ENCODE measurements at places on chromosomes 3 and 15.

- no peak for DNase-seq
Measured at GRCh38 chr15:73139744-73140553, 87.7 kb downstream of the NEO1 start.

DNA sequence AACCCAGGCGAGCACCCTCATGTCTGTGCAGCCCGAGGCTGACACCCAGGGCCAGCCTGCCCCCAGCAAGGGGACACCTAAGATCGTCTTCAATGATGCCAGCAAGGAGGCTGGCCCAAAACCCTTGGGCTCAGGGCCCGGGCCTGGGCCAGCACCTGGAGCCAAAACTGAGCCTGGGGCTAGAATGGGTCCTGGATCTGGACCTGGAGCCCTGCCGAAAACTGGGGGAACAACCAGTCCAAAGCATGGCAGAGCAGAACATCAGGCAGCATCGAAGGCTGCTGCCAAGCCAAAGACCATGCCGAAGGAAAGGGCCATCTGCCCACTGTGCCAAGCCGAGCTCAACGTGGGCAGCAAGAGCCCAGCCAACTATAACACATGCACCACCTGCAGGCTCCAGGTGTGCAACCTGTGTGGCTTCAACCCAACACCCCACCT lies 31.4 kb upstream of the APEH start:
- no peak for DNase-seq

- DNase-seq: no peak
Measured at GRCh38 chr3:40137591-40138295, 171.8 kb upstream of the EIF1B start.

DNA sequence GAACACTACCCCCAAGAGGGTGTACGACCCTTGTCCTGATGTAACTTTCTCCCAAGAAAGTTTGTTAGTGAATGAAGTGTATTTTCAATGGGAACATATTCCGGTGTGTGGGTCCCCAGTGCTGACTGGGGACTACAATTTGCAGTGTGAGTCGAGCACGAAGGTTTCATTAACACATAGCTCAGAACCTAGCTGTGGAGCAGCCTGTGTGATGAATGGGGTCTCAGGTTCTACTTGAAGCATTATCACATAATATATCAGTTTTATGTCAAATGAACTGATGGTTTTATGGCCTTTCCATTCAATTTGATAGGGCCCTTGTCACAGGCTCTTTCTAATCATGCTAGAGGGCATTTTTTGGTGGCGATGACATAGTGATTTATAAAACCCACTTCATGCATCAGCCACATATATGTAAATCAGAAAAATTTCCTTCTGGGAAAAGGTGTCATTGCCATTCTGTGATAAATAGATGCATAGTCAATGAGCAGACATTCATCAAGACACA lies 44.1 kb downstream of the RETNLB start:
- no peak for DNase-seq

GRCh38 chr15:79290642-79291275 lies 8.2 kb downstream of the ANKRD34C start:
- DNase-seq: no peak

- no peak for DNase-seq
Measured at GRCh38 chr3:45730409-45731154, 41.4 kb downstream of the SACM1L start.

Measured in NCI-H1436 treated with DMSO at 0.1 percent for 48 hours (cell line).